ENCODE measurements at places on chromosomes 7 and 10. TPM values are rescaled to one million over a fixed set of nuclear protein-coding genes. Genes with fewer than 3 reads are reported as not detected.
A peak's percentile ranks its signal among the peaks of the same experiment; 100 is the strongest.

- H3K4me1 ChIP-seq, result no peaks in the 10 kb centered on the region
- no peak overlapping the region for H3K4me3 ChIP-seq
- no peaks in the 10 kb centered on the region for H3K27me3 ChIP-seq
- H3K36me3 ChIP-seq, result no peaks in the 10 kb centered on the region
- DNase-seq, result no peak
Observed at GRCh38 chr7:78720066-78720465, 733.4 kb downstream of the MAGI2 start.

- H3K27me3 ChIP-seq, result no peaks in the 10 kb centered on the region
- peak overlapping the region; percentile 62 for H3K27ac ChIP-seq
- peaks cover 9% of the 10 kb centered on the region for H3K4me1 ChIP-seq
- H3K4me3 ChIP-seq, result peak overlapping the region; percentile 76
- H3K36me3 ChIP-seq, result no peaks in the 10 kb centered on the region
Observed at GRCh38 chr10:32971536-32972091, 13.6 kb upstream of the ITGB1 start.

GRCh38 chr7:41275255-41275654, 427.6 kb downstream of the INHBA start:
- no peak for DNase-seq
- H3K4me1 ChIP-seq, result no peaks in the 10 kb centered on the region
- H3K27me3 ChIP-seq, result no peaks in the 10 kb centered on the region

- no peak for DNase-seq
- H3K4me1 ChIP-seq, result no peaks in the 10 kb centered on the region
- peaks cover 22% of the 10 kb centered on the region for H3K27me3 ChIP-seq
Observed at GRCh38 chr7:24192691-24193090, 91.3 kb upstream of the NPY start.

DNA sequence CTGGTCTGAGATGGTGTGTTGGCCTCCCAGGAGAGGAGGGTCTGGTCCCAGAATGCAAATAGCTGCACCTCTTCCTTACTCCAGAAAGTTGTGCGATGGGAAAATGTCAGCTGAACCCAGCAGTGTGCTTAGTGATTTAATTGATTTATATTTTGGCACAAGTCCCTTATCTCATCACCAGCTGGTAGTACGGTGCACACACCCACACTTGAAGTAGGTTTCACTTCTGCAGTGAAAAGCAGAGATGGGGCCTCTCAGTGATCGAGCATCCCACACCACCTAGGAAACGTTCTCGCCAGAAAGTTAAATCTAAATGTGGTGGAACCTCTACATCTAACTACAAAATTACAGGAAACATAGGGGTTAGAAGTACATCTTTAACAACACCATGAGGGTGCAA, 80.4 kb downstream of the UBE3C start:
- peaks cover 5% of the 10 kb centered on the region for H3K36me3 ChIP-seq
- H3K27me3 ChIP-seq, result no peaks in the 10 kb centered on the region
- DNase-seq, result no peak
- H3K4me1 ChIP-seq, result peaks cover 2% of the 10 kb centered on the region

DNA sequence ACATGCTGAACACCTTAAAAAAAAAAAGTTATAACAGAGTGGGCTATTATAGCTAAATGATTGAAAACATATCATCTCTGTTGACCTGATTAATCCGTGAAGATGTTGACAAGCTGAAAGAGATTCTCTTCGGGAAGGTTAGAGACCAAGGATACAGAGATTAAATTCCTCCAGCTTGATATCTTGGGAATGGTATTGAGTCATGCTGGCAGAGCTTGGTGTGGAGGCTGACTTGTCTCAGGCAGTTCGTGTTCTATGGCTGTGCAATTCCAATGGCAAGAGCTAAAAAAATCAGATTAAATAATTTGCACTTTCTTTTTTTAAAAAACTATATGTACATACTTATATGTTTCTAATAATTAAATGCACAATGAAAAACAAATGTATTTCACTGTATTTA, 24.9 kb upstream of the CACNA2D1 start:
- no peak overlapping the region for H3K4me3 ChIP-seq
- DNase-seq, result no peak
- H3K27ac ChIP-seq, result no peak overlapping the region
- no peaks in the 10 kb centered on the region for H3K4me1 ChIP-seq
- H3K36me3 ChIP-seq, result no peaks in the 10 kb centered on the region

DNA sequence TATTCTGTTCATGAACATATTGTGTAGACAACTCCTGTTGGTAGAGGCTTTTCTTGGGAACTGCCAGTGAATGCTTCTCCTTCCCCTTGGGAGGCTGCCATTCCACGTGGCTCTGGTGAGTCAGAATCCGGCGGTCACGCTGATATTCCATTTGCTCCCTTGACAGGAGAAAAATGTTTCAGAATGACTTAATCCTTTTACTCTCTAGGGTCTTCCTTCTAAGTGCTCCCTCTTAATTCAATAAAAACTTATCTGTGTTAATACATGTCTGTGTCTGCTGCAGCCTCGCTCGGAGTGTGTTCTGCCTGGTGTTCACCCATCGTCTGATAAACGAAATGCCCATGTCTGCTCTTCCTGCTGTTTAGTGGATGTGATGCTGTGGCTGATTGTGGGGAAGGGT, 278.6 kb downstream of the ARHGAP12 start:
- DNase-seq, result no peak
- no peaks in the 10 kb centered on the region for H3K4me1 ChIP-seq
- H3K27ac ChIP-seq, result no peak overlapping the region
- no peak overlapping the region for H3K4me3 ChIP-seq
- H3K36me3 ChIP-seq, result no peaks in the 10 kb centered on the region
- H3K27me3 ChIP-seq, result peaks cover 31% of the 10 kb centered on the region

- peaks cover 7% of the 10 kb centered on the region for H3K27me3 ChIP-seq
- H3K36me3 ChIP-seq, result no peaks in the 10 kb centered on the region
- H3K4me3 ChIP-seq, result peak overlapping the region; percentile 75
- no peak for DNase-seq
- H3K27ac ChIP-seq, result no peak overlapping the region
Observed at GRCh38 chr7:135801045-135801693, 52.6 kb upstream of the FAM180A start.

- no peak overlapping the region for H3K4me3 ChIP-seq
- H3K27ac ChIP-seq, result no peak overlapping the region
- H3K4me1 ChIP-seq, result peaks cover 8% of the 10 kb centered on the region
- H3K27me3 ChIP-seq, result peaks cover 22% of the 10 kb centered on the region
- no peak for DNase-seq
Observed at GRCh38 chr7:98731651-98732050, 114.6 kb downstream of the NPTX2 start.

DNA sequence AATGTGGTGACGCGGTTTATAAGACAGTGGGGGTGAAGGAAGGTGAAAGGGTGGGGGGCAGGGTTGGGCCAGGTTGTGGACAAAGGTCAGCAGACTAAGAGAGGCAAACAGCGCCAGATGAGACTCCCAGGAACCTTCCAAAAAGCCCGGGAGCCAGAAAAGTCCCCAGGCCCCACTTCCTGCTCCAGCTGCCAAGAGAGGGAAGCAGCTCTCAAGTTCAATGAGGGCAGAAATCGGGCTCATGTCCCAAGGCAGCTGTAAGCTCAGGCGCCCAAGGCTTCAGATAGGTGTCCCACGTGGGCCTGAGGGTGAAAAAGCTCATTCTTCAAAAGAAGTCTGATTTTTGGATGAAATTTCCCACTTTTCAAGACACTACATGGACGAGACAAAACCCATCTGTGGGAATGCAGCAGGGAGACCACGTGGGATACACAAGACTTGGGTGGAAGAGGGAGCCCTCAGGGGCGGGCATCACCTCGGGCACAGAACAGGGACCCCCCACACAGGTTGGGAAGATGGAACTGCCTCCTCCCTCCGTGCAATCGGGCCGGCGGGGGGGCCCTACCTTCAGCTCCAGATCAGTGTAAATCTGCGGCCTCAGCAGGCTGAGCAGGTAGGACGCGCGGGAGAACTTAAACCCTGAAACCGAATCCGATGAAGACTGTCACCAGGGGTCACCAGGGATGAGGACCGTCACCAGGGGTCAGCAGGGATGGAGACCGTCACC, 7.8 kb downstream of the PYROXD2 start:
- DNase-seq, result no peak
- no peaks in the 10 kb centered on the region for H3K27me3 ChIP-seq

DNA sequence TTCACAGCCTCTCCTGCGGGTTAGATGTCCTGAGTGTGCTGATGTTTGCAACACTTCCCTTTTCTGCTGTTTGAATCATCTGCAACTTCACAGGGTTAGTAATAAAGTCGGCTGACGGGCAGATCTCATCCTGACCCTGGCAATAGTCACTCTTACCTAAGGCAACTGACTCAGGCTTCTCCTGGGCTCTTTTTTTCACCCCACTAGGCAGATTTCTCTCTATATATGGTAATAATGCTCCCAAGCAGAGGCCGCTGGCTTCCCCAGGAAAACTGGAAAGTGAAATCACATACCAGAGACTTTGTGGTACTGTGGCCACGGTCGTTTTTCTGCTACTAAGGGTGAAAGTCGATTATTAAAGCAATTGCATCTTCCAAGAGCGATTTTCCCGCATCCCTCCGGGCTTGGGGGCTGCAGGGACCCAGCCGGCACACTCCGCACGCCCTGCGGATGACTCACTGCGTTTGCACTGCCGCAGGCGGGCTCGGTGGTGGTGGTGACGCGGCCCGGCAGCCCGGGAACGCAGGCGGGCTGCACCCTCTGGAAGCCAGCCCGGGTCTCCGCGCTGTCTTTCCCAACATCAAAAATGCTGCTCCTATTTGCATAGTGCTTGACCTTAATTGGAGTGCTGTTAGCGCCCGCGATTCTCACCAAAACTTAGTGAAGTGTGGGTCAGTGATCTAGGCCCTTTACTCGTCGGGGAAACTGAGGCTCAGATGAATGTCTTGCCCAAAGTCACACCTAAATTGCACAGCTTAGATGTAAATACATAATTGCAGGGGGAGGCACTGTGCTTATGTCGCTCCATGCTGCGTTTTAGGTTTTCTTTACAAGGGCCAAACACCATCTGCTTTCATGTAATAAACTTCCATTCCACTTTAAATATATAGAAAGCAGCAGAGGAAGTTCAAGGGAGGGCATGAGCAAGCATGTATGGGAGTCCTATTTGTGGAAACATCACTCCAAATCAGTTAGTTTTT, 47.6 kb upstream of the ITGB1 start:
- peak; percentile 11 for DNase-seq
- H3K27ac ChIP-seq, result peak overlapping the region; percentile 86
- H3K4me3 ChIP-seq, result peak overlapping the region; percentile 83
- no peaks in the 10 kb centered on the region for H3K27me3 ChIP-seq
- H3K36me3 ChIP-seq, result no peaks in the 10 kb centered on the region

DNA sequence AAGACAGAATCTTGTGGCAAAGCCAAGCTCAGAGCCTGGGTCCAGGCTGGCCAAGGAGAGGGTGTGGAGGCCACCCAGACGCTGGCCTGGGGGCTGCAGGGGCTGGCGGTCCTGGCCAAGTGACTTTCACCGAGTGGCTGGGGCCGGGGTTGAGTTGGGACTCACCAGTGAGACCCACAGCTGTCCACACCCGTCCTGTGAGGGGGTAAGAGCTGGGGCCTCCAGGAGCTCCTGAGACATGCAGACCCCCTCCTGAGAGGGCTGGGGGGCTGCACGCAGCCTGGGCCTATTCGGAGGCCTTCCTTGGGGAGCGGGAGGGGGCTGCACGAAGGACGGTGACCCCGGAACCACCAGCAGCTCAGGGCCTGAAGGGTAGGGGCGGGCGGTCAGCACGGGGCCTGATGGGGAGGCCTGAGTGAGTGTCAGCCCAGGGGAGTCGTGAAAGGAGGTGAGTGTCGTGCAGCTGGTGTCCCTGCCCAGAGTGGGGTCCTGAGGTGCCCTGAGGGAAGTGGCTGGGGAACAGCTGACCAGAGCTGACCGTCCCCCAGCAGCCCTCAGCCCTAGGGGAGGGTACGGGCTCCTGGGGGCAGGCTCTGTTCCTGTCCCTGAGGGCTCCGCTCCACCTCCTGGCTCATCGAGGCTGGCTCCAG, 100.9 kb downstream of the FOXL3 start:
- H3K27ac ChIP-seq, result no peak overlapping the region
- peaks cover 2% of the 10 kb centered on the region for H3K36me3 ChIP-seq
- no peak for DNase-seq

DNA sequence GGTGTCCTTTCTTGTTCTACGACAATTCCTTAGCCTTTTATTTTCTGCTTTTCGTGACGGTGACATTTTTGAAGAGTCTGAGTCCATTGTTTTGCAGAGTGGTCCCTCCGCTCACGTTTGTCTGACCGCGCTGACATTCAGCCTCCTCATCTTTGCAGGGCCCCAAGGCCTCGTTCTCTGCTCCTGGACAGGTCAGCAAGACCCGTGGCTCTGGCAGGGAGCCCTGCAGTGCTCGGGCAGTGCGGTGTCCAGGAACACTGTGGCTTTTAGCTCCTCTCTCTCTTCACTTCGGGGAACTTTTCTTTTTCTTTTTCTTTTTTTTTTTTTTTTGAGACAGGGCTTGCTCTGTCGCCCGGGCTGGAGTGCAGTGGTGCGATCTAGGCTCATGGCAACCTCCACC, 142.5 kb downstream of the DNAJB6 start:
- H3K27ac ChIP-seq, result peak overlapping the region; percentile 12
- H3K4me3 ChIP-seq, result no peak overlapping the region
- no peaks in the 10 kb centered on the region for H3K27me3 ChIP-seq

DNA sequence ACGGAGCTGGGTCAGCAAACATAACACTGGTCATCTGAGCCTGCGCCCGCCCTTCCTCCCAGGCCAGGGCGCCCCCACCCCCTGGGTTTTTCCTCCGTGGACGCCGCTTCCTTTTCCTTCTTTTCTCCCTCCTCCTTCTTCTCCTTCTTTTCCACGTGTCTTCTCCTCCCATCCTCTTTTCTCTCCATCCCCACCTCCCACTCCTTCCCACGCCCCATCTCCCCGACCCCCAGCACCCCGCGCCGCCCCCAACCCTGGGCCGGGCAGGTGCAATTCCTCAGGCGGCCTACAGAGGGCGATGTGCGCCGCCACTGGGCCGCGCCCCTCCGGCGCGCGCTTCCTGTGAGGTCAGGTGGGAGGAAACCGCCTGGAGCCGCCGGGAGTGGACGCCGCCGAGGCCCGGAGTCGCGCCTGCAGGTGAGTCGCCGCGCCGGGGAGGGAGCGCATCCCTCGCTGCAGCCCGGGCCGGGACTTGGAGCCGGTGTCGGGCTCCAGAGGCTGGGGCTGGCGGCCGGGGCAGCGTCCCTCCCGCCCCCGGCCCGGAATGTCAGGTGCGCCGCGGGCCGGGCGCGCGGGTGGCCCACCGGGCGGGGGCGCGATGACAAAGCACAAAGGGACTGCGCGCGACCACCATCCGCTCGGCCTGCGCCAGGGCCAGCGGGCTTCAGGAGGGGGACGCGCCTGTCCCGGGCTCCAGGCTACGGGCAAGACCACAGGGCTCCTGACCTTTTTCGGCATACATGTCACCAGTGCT, at the start of gene FAM241B:
FAM241B (plus strand) TSS at position 351 of the 754 bp plus-strand sequence. CDS start 1,497 bp downstream, outside the sequence.
- DNase-seq, result peak; percentile 66
- H3K27me3 ChIP-seq, result no peaks in the 10 kb centered on the region
- H3K4me1 ChIP-seq, result peaks cover 6% of the 10 kb centered on the region

The SFRP4 gene
- total RNA-seq, result not detected

The GNG11 gene
- 24.5 TPM for total RNA-seq

The GNB2 gene
- total RNA-seq, result 161 TPM

The MYO1G gene
- 245 TPM for total RNA-seq

The SCART1 gene
- total RNA-seq, result 38.6 TPM

The PCDH15 gene
- not detected for total RNA-seq

The PLCE1 gene
- not detected for total RNA-seq

The SPDYE2B gene
- not detected for total RNA-seq

The SPDYE5 gene
- not detected for total RNA-seq

The GBX1 gene
- total RNA-seq, result not detected

Measured in T-helper 17 cell (primary cell).